ENCODE measurements at places on chromosomes 1 and 21. TPM values are rescaled to one million over a fixed set of nuclear protein-coding genes. Genes with fewer than 3 reads are reported as not detected.

Gene MAP1LC3C
- polyA plus RNA-seq: not detected

Gene SPRR5
- polyA plus RNA-seq: not detected

Gene SOX13
- polyA plus RNA-seq: 23.6 TPM

Gene RYR2
- polyA plus RNA-seq: 0.51 TPM

Gene OR10K1
- polyA plus RNA-seq: not detected

Gene OLIG2
- polyA plus RNA-seq: 0.16 TPM

Gene PCP4
- polyA plus RNA-seq: 34.5 TPM

Gene RNF11
- 49.0 TPM for polyA plus RNA-seq

Gene TGFB2
- polyA plus RNA-seq: 1.8 TPM

Gene HPDL
- 0.16 TPM for polyA plus RNA-seq
